ENCODE measurements at places on chromosomes 2 and 18.

- no peak for DNase-seq
Observed at GRCh38 chr2:237380768-237381167, 33.2 kb downstream of the COL6A3 start.

GRCh38 chr2:223051693-223052289 lies at the start of gene KCNE4:
Gene KCNE4 (plus strand): TSS chr2:223052190. CDS start chr2:223052831, 641 bp downstream.
- peak; percentile 67 for DNase-seq

DNA sequence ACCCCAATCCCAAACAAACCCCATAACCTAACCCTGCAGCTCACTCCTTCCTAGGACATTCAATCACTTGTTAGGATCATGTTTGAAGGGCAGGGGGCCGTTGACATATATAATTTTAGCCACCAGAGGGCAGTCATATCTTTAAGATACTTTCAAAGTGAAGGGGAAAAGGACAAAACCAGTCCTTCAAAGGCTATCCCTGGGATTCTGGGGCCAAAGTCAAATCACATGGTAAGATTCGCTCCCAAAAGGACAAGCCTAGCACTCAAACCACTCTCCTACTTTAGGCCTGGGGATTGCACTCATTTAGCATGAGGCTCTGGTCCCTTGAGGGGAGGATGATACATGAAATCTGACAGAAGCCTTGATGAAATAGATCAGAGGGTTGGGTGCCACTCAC lies 44.6 kb downstream of the HAUS1 start:
- peak; percentile 89 for DNase-seq

- DNase-seq = no peak
Observed at GRCh38 chr2:144509001-144509878, 10.7 kb downstream of the ZEB2 start.

DNA sequence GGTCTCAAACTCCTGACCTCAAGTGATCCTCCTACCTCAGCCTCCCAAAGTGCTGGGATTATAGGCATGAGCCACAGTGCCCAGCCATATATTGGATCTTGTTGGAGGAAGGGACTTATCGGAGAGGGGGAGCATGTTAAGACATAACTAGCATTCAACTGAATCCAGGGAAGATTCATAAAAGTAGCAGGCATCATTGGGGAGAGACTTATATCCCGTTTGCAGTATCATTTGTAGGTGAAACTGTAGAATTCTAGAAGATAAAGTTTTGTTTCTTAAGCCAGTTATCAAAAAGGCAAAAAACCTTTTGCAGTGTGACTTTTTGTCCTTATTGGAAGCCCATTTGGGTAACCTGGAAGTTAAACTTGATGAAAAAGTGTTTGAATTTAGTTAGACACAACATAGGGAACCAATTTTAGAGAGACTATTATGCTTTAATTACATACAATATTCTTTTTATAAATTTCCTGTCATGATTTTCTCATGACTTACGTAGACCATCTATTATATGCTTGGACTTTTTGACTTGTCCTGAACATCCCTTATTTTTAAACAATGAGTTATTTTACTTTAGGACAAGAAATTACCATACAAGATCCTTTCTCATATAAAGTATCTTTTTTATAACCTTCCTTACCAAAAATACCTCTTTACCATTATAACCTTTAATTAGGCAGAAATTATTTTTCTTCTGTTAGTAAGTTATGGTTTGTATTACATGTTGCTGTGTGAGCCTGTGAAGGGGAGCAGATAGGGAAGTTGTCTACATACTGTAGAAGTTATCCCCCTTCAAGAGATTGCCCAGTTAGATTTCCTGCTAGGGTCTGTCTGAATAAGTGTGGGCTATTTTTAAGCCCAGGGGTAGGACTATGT lies 20.3 kb downstream of the RAB3GAP1 start:
- DNase-seq = peak; percentile 13

DNA sequence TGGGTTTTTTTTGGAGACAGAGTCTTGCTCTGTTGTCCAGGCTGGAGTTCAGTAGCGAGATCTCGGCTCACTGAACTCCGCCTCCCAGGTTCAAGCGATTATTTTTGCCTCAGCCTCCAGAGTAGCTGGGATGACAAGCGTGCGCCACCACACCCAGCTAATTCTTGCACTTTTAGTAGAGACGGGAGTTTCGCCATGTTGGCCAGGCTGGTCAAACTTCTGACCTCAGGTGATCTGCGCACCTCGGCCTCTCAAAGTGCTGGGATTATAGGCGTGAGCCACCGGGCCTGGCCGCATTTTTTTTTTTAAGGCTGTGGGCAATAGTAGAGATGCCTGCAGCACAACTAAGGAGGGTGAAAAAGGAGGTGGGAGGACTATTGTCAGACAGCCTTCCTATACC lies 41.7 kb upstream of the ZNF532 start:
- no peak for DNase-seq

All from DMS53 (cell line).